ENCODE measurements at places on chromosomes 2 and 18.

DNA sequence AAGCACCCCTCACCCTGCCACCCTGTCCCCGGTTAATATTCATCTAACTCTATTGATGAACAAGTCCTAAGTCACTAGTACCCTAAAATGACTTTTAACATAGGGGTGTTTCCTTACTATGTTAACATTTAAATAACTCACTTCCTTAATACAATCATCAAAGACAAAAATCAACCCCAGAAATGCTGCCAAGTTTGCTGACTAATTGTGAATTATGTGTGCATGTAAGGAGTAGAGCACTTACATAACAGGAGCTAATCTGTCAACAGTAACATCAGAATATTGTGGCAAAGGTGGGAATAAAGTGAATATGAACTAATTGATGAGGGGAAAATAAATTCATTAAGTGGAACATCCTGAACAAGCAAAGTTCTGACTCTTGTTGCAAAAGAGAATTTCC is 81.4 kb upstream of the ERBB4 start:
- no peak for DNase-seq
- H3K36me3 ChIP-seq, result no peaks in the 10 kb centered on the region
- no peak overlapping the region for H3K4me3 ChIP-seq
- no peaks in the 10 kb centered on the region for H3K27me3 ChIP-seq
- H3K4me1 ChIP-seq, result no peaks in the 10 kb centered on the region
- H3K27ac ChIP-seq, result no peak overlapping the region

- no peak for DNase-seq
- no peak overlapping the region for H3K4me3 ChIP-seq
- no peaks in the 10 kb centered on the region for H3K27me3 ChIP-seq
Observed at GRCh38 chr2:236359426-236360045, 95.3 kb upstream of the ASB18 start.

DNA sequence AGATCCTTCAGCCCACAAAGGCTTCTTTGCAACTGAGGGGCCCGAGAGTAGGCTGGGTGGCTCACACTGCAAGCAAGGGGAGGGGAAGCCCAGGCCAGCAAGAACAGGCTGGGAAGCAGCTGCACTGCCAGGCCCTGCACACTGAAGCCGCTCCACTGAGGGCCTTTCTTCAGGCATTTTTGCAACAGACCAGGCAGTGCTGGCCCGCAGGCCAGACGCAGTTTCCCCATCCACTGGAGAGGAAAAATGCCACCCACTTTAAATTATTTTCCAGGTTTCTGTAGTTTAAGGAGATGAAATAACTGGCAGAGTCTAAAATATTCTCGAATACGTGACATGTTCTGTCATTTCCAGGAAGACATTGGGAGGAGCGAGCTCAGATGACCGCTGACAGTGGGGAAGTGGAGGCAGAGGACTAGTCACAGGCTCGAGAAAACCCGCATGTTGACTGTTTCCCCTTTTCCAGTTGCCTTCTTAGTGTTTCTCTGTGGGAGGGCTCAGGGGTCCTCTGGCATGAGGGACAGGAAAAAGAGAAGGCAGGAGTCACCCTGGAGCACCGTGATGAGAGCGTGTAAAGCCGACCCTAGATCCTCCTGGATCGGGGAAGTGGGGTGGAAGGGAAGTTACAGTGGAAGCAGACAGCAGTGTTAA is 53.3 kb upstream of the B3GNT7 start:
- no peak overlapping the region for H3K27ac ChIP-seq
- H3K27me3 ChIP-seq, result no peaks in the 10 kb centered on the region
- H3K36me3 ChIP-seq, result no peaks in the 10 kb centered on the region
- no peak overlapping the region for H3K4me3 ChIP-seq

DNA sequence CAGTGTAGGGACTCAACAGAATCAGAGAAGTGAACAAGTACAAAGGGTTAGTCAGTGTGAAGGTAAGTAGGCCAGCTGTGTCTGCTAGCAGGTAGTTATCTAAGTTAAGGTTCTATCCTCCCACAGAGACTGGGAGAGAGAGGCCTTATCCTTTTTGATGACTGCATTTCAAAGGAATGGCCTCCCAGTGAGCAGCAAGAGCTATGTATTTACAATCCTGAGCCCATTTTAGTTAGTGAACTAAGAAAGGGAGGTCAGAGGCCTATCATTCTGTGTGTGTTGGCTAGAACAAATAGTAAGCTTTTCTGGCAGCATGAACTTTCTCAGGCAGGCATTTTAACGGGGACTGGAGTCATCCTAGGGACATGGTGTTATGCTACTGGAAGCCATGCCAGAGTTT is 182.9 kb downstream of the VWC2L start:
- no peak overlapping the region for H3K4me3 ChIP-seq
- peaks cover 4% of the 10 kb centered on the region for H3K36me3 ChIP-seq
- no peak for DNase-seq
- H3K27ac ChIP-seq, result no peak overlapping the region

GRCh38 chr2:135925571-135925970 is 49.3 kb upstream of the MCM6 start:
- H3K4me1 ChIP-seq, result no peaks in the 10 kb centered on the region
- no peak overlapping the region for H3K4me3 ChIP-seq
- no peaks in the 10 kb centered on the region for H3K27me3 ChIP-seq
- DNase-seq, result no peak
- no peak overlapping the region for H3K27ac ChIP-seq

All from glutamatergic neuron (in vitro differentiated cells).